PC-9 (cell line): ENCODE measurements at places on chromosomes 16 and 17.

GRCh38 chr16:10240854-10241613 is 58.8 kb upstream of the GRIN2A start:
- peak; percentile 49 for DNase-seq

- DNase-seq = no peak
These were observed 16.8 kb downstream of the PIRT start for GRCh38 chr17:10821054-10821453.

DNA sequence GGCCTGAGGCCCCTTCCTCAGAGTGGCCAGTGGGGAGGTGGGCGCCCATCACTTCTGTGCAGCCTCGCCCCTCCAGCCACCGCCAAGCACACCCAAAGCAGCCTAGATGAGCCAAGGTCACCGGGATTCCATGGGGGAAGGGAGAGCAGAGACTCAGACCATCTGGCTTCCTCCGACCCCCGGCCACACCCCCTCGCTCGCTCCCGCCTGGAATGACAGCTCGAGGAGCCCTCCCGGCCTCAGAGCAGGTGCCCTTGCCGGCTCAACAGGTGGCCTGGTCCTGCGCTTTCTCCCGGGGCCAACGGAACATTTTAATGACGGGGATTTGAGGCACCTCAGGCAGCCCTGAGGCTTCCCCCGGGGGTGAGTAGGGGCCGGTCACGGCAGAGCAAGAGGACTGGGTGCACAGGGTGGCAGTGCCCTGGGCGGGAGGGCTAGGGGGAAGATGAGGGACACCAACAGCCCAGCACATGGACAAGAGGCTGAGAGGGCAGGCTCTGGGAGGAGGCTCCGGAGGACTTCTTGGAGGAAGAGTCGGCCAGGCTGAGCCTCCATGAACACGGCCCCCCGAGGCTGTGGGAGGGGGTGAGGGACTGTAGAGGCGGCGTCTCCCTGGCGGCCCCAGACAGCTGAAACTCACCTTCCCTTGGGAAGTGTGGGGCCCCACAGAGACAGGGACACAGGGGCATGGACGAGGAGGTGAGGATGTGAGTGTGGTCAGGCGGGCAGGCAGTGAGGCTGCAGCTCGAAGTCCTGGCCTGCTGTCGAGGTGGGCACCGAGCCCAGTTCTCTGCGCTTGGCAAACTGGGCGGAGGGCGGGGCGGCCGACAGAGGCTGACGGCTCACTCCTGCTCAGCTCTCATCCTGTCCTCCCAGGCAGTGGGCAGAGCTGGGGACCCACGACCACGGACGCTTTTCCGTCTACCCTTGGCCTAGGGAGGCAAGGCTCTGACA is 12.5 kb upstream of the C1QTNF8 start:
- DNase-seq = no peak

GRCh38 chr16:69182730-69183416 is 4.1 kb upstream of the SNTB2 start:
- DNase-seq = no peak

- DNase-seq = no peak
These were observed 996 bp downstream of the SUMO2 start for GRCh38 chr17:75181608-75182318.

- DNase-seq = no peak
These were observed at the start of gene SLC16A3 for GRCh38 chr17:82228842-82229697. TSS of gene SLC16A3 (plus strand) at chr17:82229042. CDS start at chr17:82236009, 6,967 bp downstream.

DNA sequence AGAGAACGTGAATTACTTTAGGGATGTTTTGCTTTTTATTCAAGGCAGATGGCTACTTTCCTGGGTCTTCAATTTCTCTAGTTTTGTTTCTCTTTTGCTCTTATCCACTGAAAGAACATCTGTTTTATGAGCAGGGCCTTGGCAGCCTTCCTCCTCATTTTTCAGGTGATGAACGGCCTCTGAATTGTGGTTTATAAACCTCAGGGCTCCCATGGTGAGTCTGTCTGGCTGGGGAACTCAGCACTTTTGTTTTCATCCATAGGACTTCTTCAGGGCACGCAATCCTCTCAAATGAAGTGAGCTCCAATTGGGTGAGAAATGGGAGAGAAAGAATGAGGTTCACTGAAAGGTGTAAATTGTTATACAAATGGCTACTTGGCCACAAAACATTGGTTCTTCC is 186.4 kb upstream of the ERCC4 start:
- DNase-seq = no peak

DNA sequence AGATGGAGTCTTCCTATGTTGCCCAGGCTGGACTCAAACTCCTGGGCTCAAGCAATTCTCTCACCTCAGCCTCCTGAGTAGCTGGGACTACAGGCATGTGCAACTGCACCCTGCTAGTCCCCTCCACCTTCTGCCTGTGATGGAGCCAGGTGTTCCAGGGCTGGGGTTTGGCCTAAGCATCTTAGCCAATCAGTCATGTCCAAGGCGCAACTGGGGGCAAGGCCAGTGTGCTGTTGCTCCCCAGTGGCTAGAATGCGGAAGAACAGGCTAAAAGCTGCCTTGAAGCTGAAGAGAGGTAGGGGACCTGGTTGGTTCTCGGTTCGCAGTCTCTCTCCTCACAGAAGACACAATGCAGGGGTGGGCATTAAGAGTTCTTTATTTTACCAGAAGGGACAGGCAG is 18.6 kb downstream of the FLOT2 start:
- DNase-seq = peak; percentile 42

DNA sequence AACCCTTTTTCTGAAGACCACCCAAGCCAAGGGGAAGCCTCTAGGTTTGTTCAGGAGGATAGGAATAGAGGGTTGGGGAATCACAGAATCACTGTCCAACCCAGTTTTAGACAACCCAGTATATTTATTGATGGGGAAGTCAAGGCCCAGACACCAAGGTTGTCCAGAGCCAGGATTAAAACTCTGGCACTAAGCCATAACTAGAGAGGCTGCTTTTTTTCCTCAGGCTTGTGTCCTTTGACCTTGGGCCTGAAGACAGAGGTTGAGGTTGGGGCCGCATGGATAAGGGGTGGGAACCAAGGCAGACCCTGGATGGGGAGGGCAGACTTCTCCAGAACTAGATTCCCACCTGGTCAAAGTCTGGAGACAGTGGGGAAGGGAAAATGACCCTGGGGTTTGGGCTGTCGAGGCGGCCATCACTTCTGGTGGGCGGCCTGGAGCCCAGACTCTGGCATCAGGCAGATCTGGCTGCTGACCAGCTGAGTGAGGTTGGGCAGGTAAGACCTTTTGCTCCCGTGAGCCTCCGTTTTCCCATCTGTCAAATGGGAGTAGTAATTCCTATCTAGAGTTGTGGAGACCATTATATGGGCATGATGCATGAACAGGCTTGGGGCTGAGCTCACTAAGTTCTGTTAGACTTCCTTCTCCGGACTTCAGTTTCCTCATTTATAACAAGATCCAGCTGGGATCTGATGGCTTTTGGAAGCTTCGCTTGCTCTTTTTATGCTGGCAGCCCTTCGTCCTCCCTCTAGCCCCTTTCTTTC is 17.9 kb downstream of the IGFBP4 start:
- DNase-seq = no peak

DNA sequence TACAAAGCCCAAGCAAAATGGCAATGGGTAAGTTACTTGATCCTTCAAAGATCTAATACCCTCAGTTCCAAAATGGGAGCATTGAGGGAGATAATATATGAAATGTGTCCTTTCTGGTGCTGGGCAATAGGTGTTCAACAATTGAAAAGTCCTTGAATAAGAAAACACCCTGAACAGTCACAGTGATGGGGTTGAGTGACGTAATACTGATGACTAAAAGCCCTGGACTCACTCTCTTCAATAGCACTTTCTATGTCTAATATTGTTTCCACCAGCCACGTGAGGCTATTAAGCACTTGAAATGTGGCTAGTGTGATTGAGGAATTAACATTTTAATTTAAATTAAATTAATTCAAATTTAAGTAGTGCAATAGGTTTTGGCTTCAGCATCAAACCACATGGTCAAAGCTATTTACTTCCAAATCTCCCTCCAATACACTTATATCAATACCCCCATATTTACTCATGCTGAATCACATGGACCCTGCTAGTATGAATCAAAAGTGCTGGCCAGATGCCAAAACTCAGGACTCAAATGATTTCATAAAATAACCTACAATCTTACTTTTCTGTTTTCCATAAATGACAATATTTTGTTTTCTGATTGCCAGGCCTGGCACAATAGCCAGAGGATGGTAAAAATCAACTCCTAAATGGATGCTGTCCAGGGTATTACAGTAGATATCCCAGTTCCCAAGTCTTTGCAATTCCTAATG is 516.2 kb downstream of the HAPSTR1 start:
- no peak for DNase-seq

DNA sequence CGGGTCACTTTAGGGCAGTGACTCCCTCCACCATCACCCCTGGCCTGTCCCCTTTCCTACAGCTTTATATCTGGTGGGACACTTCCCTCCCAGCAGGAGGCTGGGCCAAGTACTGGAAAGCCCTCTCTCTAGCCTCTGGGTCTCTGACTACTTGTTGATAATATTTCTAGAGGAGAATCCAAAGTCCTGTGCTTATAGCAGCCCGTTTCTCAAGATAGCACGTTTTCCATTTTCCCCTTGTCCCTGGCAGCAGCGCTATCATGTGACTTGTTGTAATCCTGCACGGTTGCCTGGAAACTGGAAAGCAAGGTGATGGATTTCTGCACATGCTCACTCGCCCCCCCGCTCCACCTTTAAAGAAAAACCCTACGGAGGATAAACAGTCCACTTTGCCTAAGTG is 3.3 kb upstream of the AXIN2 start:
- no peak for DNase-seq
